Stimulated activated CD8-positive, alpha-beta memory T cell treated with anti-CD3 and anti-CD28 coated beads, Interleukin-2, amount 100 ng/mL, for 1 hour (primary cell): ENCODE measurements at places on chromosomes 2 and 18.

DNA sequence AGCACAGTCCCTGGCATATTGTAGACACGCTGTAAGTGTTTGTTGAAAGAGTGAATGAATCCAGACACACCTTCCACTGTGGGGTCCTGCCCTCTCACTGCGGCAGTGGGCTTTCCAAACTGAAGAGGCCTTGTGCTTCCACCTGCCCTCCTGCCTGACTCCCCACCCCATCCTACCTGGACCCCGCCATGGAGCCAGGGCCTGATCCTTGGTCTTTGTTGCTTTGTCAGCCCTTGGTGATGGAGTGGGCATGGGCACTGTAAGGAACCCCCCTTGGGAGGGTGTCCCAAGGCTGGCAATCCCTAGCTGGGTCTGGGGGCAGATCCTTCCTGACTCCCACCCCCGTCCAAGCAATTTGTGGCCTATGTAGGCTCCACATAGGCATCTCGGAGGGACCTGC, 33.1 kb downstream of the KLHL29 start:
- DNase-seq: no peak

- DNase-seq: no peak
Observed at GRCh38 chr2:151880586-151880985, 52.4 kb upstream of the ARL5A start.

- DNase-seq: no peak
Observed at GRCh38 chr2:27501042-27501441, 4.4 kb downstream of the GCKR start.

DNA sequence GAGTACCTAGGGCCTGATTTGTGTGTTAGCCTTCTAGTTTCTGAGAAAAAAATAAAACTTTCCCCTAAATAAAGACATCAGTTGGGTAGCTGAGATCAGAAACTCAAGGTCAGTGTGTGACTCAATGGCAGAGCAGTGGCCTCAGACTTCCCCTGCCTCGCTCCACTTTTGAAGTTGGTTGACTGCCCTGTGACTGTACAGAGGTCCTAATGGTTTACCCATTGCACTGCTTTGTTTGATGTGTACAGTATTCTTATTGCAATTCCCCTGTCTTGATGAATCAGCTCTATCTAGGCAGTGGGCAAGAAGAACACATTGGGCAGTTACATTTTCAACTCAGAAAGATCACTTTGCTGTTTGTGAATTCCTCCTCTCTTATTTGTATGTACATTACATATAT, 315.7 kb downstream of the KCNS3 start:
- DNase-seq: no peak

DNA sequence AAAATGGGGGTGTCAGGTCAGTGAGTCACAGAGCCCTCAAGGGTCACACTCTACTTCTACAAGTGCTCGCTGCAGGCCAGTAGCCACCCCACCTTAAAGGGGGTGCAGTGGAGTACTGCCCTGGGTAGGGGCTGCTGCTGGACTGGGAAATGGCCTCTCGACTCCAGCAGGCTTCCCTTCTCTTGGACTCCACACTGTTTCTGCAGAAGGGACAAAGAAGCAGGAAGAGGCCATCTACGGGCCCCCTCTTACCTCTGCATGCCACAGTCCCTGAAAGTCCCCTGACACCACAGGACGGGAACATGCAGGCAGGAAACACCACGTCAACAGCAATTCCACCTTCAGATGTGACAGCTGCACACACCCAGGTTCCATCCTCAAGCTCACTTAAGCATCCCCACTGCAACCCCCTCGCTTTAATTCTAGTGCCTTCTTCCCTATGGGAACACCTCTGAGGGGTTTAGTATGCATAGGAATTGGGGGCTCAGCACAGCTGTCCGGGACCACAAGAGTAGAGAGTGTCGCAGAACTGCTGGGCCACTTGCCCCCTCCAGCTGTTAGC, 22.3 kb downstream of the SNED1 start:
- DNase-seq: no peak

GRCh38 chr18:6821356-6821755, 91.8 kb downstream of the ARHGAP28 start:
- DNase-seq: no peak

GRCh38 chr2:226763320-226763719, 36.3 kb downstream of the IRS1 start:
- DNase-seq: no peak
